ENCODE measurements at places on chromosomes 7 and 10. TPM values are rescaled to one million over a fixed set of nuclear protein-coding genes. Genes with fewer than 3 reads are reported as not detected.
A peak's percentile ranks its signal among the peaks of the same experiment; 100 is the strongest.

VSTM4 gene
- 2.7 TPM for total RNA-seq

H2BK1 gene
- total RNA-seq: not detected

SEMA4G gene
- total RNA-seq: 2.9 TPM

AKR1B15 gene
- not detected for total RNA-seq

TRIM73 gene
- not detected for total RNA-seq

ADAM22 gene
- 7.0 TPM for total RNA-seq

TRIM50 gene
- total RNA-seq: not detected

SH2D4B gene
- not detected for total RNA-seq

SLC16A12 gene
- 0.20 TPM for total RNA-seq

NPY4R2 gene
- not detected for total RNA-seq

KDM7A gene
- total RNA-seq: 1.00 TPM

CACNB2 gene
- not detected for total RNA-seq

GRCh38 chr10:28087661-28088351 is 88.9 kb upstream of the ODAD2 start:
- peak; percentile 70 for DNase-seq

- no peak for DNase-seq
Observed at GRCh38 chr7:122304319-122304975, at the start of gene FEZF1. FEZF1 (minus strand) TSS chr7:122304750; CDS start chr7:122304437, 313 bp downstream.

- no peak for DNase-seq
Observed at GRCh38 chr10:78319371-78319770, 285.7 kb downstream of the RPS24 start.

- DNase-seq: peak; percentile 8
Observed at GRCh38 chr10:23656735-23657134, 217.9 kb downstream of the OTUD1 start.

DNA sequence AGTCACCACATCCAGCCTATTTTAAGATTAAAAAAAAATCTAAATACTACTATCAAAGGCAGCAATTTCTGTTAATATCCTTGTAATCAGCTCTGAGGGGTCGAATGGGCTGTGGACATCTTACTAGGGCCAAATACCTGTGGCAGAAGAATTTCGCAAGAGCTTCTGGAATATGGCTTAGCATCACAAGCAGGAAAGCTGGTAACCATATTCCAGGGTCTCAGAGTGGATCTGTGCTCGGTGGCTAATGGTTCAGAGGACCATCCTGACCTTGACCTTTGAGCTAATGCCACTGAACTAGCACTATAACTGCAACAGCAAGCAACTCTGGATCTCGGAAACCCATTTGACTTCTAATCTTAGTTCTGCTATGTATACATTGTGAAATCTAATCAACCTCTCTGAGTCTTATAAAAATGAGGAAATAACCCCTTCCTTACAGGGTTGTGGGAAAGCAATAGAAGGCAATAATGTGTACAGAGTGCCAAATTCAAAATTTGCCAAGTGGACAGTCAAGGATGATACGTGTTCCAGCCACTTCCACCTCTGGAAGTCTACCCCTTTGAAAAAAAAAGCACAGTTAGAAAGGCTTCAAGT is 65.5 kb downstream of the CYP26A1 start:
- no peak for DNase-seq

DNA sequence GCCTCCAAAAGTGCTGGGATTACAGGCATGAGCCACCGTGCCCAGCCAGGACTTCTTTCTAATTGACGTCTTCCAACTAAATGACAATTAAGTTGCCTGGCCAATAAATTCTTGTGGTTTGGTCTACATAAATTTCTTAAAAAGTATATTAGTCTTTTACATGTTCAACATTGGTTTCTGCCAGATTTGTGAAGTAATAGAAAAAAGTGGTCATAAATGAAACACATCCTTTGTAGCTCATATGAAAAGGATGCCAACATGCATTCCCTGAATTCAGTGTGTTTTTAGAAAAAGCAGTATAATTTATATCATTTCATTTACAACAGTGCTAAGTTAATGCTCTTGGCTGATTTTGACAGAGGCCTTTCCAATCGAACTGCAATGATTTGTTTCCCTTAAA is 215.0 kb downstream of the TAX1BP1 start:
- no peak for DNase-seq

GRCh38 chr10:120012566-120012965 is 120.0 kb downstream of the SEC23IP start:
- peak; percentile 62 for DNase-seq

DNA sequence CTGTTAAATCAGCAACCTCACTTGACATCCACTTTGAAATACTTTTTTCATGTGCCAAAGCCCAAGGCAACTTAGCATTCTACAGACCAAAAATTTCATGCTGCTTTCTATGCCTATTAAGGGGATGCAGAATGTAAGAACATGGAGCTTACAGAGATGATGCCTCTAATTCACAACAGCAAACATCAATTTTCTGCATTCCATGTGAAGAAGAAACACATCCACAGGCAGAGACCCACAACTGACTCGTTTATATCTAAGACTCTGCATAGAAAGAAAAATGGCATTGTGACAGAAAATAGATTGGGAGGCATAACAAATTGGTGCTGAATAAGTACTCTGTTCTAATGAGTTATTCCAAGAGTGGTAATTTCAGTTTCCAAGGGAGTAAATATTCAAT is 107.6 kb downstream of the SGMS1 start:
- no peak for DNase-seq

GRCh38 chr7:39069896-39070881 is 92.5 kb downstream of the POU6F2 start:
- DNase-seq: no peak

DNA sequence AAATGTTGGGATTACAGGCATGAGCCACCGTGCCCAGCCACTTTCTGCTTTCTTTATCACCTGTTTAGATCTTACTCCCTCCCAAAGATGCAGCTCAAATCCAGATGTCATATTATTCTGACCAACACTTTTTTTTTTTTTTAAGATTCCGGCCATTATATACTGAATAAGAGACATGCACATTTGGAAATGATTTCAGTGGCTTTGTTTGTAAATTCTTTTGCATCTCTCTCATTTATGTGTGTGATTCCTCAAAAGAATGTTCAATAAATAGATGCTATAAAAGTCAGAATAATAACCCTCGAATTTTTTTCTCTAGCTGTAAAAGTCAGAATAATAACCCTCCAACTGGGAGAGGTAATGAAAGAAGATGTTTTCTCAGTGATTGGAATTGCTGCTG is 25.4 kb downstream of the HECW1 start:
- no peak for DNase-seq

DNA sequence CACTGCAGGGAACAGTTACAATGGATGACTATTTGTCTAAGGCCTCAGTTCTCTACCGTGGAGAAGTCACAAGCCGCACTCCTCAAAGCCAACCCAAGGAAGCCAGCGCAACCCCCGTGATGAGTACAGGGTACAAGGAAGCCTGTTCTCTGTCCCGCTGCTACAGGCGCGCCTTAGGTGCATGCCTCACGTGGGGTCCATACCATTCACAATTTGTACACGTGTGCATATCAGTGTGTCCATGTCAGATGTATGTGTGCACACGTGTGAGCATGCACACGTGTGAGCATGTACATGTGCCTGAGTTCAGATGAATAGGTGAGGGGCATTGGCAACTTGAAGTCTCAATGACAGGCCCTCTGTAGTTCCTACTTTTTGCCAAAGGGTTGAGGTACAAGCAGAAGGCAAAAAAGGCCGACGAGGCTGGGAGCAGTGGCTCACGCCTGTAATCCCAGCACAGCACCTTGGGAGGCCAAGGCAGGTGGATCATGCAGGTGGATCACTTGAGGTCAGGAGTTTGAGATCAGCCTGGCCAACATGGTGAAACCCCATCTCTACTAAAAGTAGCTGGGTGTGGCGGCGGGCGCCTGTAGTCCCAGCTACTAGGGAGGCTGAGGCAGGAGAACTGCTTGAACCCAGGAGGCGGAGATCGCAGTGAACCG is 62.8 kb downstream of the CTBP2 start:
- no peak for DNase-seq

DNA sequence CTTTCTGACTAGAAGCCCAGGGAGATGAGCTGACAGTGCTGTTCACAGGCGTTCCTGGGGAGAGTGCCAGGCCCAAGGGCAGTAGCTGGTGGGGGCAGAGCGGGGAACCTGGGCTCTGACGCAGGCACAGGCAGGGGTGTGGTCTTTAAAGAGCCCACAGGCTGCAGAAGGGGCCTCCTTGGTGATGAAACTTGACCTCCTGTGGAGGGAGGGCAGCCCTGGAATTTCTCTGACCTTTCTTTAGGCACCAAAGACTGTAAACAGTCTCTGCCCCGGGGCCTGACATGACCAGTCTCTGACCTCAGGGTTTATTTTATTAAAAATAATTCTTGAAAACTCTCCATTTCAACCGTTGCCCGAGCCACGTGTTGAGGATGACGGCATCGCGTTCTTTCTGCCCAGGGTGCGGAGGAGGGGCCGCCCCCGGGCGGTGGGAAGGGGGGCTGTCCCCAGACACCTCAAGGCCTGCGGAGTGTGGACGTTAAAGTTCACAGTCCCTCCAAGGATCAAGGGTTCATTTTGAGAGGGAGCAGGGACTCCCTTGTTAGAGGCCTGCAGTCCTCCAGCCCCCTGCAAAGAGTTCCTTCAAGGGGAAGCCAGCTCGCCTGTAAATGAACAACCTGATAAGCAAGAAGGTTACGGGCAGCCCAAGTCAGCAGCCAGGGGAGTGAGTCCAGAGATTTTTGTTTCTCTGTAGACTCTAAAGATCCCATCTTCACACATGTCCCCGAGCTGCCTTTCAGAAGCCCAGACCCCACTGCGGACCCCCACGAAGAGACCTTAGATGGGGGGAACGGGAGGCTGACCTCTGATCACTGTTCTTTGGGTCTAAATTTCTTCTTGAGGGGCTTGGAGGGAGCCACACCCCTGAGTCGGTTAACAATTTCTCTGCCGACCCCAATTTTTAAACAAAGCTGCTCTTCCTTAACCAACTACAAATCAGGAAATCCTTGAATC is 128.9 kb downstream of the VIPR2 start:
- DNase-seq: peak; percentile 32

GRCh38 chr7:44799939-44800338 is 3.5 kb downstream of the PPIA start:
- no peak for DNase-seq

GRCh38 chr7:127859330-127859729 is 171.9 kb downstream of the LRRC4 start:
- DNase-seq: no peak

DNA sequence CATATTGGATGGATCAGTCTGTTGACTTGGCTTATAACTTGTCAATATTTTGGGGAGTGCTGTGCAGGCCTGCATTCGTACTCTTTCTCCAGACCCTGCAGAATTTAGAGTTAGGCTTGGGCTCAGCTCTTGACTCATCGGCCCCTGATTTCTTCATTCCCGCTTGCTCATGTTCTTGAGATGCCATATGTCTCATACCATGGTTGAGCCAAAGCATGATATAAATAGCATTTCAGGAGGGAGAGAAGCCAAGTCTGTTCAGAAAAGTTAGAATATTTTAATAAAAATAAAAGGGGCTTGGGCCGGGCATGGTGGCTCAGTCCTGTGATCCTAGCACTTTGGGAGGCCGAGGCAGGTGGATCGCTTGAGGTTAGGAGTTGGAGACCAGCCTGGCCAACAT is 898.1 kb downstream of the TYW1 start:
- no peak for DNase-seq

DNA sequence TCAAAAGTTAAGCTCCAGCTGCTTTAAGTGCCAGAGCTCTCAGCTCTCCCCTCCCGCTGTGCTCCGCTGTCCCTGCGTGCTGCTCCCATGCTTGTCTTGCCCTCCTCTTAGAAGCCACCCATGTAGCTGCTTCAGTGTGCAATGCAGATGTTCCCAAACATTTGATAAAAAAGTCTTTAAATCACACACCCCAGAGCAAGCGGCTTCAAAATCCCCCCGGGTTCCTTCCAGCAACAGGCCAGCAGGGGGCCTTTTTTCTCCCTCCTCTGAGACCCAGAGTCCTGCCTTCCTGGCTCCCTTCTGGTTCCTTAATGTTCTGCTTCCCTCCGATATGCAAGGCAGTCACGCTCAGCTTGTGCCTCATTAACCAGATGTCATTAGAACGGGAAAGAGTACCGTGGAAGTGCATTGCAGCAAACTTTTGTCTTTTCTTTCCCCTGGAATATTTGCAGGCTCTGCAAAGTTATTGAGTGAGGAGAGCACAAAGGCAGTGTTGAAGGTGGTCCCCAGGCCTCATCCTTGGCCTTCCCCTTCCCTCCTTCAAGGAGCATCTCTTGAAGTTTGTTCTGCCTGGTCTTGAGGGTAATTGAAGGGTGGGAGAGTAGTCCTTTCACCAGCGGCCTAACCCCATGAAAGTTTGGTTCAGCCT is 25.5 kb downstream of the LDB3 start:
- peak; percentile 34 for DNase-seq

GRCh38 chr7:112350585-112350984 is 99.7 kb upstream of the IFRD1 start:
- DNase-seq: no peak

- DNase-seq: no peak
Observed at GRCh38 chr10:86123715-86124114, 242.9 kb downstream of the GRID1 start.

- DNase-seq: peak; percentile 19
Observed at GRCh38 chr10:97279121-97279815, 13.2 kb downstream of the ARHGAP19 start.

Data from HT1080 (cell line).